NCI-H460 (cell line): ENCODE measurements at places on chromosomes 4 and X. TPM values are rescaled to one million over a fixed set of nuclear protein-coding genes. Genes with fewer than 3 reads are reported as not detected.

Gene HSD17B13
- 0.17 and 0.20 TPM in 2 replicates for total RNA-seq

Gene CNGA1
- total RNA-seq: 0.25 and 0.43 TPM in 2 replicates

Gene STARD8
- total RNA-seq: 0.55 and 0.72 TPM in 2 replicates

Gene CENPVL1
- total RNA-seq: not detected in 2 replicates

Gene DOK7
- total RNA-seq: 0.05 and 0.14 TPM in 2 replicates

DNA sequence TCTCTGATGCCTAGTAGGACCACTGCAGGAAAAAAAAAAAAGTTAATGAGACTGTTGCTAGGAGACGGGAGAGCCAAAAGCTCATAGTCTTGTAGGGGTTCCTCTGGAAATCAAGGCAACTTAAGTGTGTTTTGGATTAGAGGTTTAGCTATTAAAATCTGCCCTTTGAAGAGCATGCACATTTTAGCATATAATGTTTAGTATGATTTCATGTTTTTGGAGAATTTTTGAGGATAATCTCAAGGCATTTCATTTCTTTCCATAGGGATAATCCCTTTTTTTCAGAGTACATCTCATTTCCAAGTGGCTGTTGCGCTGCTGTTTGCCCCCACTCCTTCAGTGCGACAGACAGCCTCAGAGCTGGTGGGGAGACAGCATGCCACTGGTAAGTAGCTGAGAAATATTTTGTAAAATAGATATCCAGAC, at the start of gene LINC00632:
Gene LINC00632 (plus strand): TSS at position 339 of the 426 bp plus-strand sequence.
- DNase-seq: no peak

GRCh38 chrX:3584415-3584996, 128.9 kb downstream of the PRKX start:
- no peak for DNase-seq

DNA sequence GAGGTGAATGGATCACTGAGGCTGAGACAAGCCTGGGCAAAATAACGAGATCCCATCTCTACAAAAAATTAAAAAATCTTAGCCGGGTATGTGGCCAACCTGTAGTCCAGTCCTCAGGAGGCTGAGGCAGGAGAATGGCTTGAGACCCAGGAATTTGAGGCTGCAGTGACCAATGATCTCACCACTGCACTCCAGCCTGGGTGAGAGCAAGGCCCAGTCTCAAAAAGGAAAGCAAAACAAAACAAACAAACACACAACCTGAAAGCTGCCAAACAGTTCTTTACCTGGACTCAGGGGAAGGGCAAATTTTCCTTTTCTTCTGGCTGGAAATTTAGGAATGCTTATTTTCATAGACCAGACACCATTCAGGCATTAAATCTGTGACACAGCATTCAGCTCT, 163.1 kb upstream of the FAT1 start:
- no peak for DNase-seq

GRCh38 chrX:153546386-153546785, 28.9 kb downstream of the ATP2B3 start:
- DNase-seq: no peak

GRCh38 chr4:57034520-57034919, 55.8 kb downstream of the POLR2B start:
- no peak for DNase-seq

DNA sequence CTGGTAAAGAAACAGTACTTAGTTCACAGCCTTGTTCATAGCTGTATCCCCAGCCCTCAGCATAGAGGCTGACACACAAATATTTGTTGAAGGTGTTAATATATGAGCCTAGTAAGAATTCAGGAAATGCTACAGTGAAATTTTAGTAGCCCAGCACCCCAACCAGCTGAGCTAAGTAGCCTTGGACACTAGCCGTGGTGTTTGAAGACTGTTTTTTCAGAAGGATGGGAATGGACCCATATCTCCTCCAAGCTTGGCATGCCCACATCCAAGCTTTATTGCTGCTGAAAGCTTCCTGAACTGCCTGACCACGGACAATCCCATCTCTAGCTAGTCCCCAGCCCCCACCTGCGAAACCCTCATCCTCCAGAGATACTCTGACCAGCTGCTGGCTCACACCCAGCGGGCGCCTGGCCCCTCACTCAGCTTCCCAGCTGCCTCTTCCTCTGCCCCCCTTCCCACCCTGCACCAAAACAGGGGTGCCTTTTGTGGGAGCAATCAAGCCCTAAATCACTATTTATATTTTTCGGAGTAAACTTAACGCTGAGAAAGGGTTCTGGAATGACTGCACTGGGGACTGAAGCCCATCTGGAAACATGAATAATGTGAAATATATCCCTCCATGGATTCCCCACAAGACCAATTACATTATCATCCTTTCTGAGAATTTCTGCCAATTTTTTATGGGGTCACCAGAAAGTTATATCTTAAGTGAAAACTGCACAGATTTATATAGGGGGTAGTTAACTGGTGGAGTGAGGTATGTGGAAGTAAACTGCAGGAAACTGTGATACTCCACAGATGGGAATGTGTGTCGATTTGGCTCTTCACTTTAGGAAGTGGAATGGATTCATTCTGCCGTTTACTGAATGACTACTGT, 41.1 kb upstream of the CBR4 start:
- DNase-seq: no peak

GRCh38 chr4:99135541-99136162, 8.4 kb downstream of the ADH4 start:
- DNase-seq: no peak

DNA sequence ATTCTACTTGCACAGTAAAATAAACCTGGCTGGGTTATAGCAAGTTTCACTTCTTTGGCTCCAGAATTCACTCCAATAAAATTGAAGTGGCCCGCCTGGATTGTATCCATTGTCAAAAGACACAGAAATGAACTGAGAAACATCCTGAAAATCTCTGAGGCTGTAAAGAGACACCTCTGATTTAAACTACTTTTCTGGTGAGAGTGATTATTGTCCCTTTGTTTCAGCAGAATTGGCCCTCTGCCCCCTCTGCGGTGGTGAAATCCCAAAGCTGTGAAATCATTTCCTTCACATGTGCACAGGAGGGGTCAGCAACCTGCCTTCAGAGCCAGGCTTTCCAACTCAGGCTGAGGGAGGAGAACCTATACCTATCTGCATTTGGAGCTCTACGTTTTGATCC, 23.0 kb downstream of the GAB3 start:
- no peak for DNase-seq

DNA sequence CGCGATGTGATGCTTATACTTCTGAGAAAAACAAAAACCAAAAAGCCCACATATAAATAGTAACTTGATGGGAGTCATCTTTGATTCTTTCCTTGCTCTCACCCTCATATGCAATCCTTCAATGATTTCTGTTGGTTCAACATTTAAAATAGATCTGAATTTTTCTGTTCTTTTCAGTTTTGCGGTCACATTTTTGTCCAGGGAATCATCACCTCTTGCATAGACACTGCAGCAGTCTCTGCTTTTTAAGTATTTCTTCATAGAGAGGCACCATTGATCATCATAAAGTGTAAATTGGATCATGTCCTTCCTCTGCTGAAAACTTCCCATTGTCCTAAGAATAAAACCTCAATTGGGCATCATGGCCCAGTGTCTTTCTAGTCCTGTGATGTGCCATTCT, 81.1 kb upstream of the SLC4A4 start:
- no peak for DNase-seq

DNA sequence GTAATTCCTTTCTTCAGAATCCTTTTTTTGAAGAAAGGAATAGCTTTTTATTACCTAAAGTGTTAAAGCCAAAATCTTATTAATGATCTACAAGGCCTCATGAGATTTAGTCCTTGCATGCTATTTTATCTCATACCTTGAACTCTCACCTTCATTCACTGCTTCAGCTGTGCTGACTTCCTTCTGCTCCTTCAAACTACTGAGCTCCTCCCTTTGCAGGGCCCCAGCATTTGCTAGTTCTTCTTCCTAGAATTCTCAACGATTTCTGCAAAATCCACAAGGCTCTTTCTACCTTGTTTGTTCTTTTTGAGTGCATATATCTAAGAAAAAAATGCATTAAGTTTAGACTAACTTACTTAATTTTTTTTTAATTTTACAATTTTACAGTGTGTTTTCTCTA, 619.5 kb downstream of the EPHA5 start:
- DNase-seq: no peak

DNA sequence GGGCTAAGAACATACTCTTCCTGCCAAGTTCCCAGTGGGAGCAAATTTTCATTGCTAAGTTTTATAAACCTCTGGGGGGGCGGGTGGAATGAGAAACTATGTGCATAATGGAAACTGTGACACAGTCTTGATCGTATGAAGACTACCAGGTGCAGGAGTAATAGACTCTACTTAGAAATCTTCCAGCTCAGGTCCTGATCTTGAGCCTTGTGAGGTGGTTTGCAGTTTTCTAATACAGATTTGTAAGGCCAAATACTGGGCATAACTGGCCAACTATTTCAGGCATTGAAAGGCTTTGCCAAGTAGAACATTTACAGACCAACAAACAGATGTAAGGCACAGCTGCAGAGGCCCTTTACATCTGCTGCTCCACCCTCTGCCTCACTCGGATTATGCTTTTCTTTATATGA, 89.7 kb upstream of the CBR4 start:
- no peak for DNase-seq

GRCh38 chr4:69718396-69719271, 41.8 kb downstream of the SULT1B1 start:
- DNase-seq: no peak

DNA sequence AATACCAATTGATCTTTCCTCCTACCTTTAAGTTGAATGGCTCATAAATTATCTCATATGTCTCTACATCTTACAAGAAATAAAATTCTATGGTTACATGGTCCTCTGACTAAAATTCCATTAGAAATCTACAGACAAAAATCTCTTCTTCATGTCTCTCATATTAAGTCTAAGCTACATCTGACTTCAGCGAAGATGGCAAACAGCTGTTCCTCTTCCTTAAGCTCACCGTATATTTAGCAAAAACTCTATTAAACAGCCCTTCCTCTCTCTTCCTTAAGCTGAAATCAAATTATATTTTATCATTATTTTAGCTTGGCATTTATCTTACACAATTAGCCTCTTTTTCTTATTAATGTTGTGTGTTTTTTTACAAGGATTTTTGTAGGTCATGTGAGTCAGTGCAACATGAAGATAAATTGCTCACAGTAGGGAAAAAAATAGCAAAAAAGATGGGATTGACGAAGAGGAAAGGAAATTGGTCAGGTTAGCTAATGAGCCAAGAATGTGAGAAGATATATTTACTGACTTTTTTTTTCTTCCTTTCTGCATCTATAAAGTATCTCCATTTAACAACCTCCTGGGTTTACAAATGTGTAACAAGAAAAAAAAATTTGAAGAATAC, 2412.8 kb downstream of the ARAP2 start:
- no peak for DNase-seq

DNA sequence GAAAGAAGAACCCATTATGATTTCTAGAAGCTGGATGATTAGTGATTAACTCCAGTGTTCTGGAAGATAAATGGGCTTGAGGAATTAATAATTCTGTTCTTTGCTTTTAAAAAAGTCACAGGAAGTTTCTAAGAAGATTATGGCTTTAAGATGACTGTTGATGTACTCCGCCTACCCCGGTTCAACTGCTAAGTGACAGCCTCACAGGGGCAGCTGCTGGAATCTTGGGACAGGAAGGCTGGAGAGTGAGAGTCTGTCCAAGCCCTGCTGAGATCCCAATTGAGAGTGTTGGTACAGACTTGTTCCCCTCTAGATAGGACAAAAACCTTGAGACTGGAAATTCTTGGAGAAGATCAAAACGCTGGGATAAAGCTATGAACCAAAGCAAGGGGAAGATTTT, 37.3 kb downstream of the NPY1R start:
- DNase-seq: no peak

DNA sequence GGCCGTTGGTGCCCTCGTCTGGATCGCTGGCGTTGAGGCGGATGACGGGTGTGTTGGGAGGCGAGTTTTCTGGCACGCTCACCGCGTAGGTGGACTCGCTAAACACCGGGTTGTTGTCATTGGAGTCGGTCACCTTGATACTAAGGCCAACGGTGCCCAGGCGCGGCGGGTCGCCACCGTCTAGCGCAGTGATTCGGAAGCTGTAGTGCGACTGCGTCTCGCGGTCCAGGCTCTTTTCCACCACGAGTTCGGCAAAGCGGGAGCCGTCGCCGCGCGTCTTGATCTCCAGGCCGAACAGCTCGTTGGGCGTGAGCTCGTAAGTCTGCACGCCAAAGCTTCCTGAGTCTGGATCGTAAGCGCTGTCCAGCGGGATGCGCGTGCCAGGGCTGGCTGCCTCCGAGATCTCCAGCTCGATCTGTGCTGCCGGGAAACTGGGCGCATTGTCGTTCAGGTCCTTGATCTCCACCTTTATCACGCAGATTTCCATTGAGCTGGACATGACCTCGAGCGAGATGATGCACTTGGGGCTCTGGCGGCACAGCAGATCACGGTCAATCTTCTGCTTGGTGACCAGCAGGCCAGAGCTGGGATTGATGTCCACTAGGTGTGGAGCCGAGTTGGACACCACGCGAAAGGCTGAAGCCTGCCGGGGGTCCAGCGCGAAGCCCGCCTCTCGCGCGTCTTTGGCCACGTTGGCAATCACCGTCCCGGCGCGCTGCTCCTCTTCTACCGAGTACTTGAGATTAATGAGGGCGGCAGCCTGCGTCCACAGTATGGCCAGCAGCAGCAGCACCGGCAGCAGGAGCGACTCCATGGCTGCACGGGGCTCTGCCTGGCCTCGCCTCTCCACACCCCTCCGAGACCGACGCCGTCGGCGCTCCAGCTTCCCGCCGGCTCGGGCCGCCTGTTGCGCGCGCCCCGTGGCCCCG, 2.0 kb downstream of the PCDH19 start:
- no peak for DNase-seq

- no peak for DNase-seq
Measured at GRCh38 chr4:47733302-47734175, 104.3 kb downstream of the CORIN start.

GRCh38 chr4:11774346-11774745, 345.7 kb upstream of the HS3ST1 start:
- DNase-seq: no peak

DNA sequence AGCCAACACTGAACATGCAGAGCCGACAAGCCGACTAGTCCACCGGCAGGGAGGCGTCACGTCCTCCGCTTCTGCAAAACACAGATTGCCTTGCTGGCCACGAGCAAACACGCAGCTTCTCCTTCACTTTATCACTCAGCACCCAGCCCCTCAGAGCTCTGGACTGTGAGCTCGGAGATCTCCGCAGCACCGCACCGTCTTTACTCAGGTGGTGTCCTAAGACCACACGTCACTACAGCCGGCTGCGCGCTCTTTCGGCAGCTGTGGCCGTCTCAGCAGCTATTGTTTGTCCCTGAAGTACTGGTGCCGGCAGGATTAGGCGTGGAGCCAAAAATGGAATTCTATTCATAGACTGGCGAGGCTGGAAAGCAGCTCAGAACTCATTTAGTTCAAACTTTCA, 72.0 kb downstream of the FAT1 start:
- DNase-seq: no peak
